ENCODE measurements at places on chromosomes 13 and 19. TPM values are rescaled to one million over a fixed set of nuclear protein-coding genes. Genes with fewer than 3 reads are reported as not detected.

GRCh38 chr19:30135797-30136196 lies 193.8 kb downstream of the URI1 start:
- DNase-seq = no peak

TUBA3C gene
- not detected for total RNA-seq

SLC8A2 gene
- 0.38 TPM for total RNA-seq

DNA sequence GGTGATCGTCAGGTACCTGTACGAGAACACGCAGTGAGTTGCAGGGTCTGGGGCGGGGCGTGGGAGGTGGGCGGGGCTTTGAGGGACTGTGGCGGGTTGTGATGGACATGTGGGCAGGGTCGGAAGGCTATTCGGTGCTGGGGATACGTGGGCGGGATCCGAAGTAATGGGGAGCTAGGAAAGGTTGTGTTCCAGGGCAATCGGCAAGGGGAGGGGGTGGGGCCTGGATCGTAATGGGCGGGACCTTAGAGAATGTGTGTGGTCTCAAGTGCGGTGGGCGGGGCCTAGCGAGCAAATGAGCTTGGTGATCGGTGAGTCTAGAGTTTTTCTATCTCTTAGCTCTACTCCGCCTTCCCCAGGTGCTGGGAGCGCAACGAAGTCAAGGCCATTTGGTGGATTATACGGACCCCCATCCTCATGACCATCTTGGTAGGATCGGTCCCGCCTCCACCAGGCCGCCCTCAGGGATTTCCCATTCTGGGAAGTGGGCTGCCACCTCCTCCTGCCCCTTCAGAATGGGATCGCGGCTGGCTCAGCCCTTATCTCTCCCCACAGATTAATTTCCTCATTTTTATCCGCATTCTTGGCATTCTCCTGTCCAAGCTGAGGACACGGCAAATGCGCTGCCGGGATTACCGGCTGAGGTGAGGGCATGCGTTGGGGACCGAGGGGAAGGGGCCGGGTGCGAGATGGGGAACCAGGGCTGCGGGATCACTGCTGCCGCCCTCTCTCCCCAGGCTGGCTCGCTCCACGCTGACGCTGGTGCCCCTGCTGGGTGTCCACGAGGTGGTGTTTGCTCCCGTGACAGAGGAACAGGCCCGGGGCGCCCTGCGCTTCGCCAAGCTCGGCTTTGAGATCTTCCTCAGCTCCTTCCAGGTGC lies 9.6 kb downstream of the GIPR start:
- DNase-seq = peak; percentile 59

DAPK3 gene
- 194 TPM for total RNA-seq

GRCh38 chr19:58558623-58559274 lies 338 bp upstream of the UBE2M start:
- DNase-seq = peak; percentile 99

DNA sequence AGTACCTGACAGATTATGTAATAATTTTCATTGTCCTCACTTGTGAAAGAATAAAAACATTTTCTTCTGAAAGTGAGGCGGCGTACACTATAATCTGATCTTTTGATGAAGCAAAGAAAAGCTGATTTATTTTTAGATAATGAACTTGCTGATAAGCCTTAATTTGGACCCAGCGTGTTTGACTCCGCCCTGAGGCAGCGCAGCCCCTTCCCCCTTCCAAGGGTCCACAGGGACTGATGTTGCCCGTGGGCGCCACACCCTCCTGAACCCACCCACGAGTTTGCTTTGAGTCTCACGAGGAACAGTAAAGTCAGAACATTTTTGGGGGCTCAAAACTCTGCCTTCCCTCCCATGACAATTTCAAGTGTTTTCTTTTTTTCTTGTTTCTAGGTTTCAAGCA lies 40.0 kb downstream of the TEX29 start:
- DNase-seq = no peak

DNA sequence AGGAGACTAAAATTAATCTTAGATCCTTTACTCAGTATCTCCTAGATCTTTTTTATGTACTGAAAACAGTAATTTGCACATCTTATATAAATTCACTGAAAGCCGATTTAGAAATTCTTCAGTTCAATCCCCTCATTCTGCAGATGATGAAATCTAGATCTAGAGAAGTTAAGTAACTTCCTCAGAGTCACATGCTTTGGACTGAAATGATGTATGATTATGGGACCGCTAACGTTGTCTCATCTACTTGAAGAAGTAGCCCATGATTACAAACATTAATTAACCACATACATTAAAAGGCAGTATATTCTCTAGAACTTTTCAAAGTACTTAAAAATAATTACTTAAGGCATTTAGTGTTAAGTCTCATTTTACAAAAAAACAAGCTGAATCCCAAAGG lies 37.8 kb downstream of the ELF1 start:
- no peak for DNase-seq

DNA sequence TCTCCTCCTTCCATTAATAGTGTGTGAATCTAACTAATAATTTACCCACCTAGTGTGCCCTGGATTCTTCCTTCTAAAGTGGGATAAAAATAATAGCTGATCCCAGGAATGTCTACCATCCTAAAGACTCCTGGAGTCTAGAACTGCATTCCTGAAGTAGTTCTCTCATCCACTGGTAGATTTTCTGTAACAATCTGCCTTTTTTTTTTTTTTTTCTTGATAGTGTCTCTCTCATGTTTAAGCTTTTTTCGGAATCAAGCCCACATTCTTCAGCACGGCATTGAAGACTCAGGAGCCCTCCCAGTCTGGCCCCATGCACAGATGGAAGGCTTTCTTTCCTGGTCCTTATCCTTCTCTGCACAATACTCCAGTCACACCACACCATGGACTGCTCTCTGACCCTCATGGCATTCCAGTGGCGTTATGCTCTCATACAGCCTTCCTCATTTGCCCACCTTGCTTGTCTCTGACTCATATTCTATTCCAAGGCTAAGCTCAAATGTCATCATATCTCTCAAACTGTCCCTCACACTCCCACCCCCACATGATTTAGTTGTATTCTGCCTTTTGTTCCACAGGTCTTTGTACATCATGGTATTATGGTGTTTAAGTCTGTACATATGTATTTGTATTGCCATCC lies 68.7 kb upstream of the FRY start:
- DNase-seq = peak; percentile 26

- DNase-seq = peak; percentile 8
These were observed 44.8 kb downstream of the PHF11 start for GRCh38 chr13:49540552-49540951.

DHPS gene
- total RNA-seq = 68.4 TPM

PSG4 gene
- 105 TPM for total RNA-seq

NDUFA11 gene
- 215 TPM for total RNA-seq

EFNA2 gene
- total RNA-seq = not detected

FAM216B gene
- total RNA-seq = not detected

GRCh38 chr13:110616103-110617101 lies 1.1 kb downstream of the NAXD start:
- peak; percentile 94 for DNase-seq

DNA sequence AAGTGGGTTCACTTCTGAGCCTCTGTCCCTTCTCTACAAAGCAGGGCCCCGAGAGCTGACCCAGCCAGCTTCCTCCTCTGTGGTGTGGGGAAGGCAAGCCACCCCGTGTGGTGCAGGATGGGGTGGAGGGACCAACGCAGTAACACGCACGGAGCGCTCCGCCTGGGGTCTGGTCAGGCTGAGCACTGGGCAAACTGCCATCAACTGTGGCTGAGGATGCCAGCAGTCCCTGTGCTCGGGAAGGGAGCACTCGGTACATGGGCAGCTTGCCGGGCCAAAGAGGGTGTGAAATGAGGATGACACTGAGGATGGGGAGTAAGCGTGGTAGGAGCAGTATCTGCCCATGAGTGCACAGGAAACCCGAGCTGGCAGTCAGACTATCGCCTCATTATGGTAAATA lies 7.6 kb upstream of the GMIP start:
- DNase-seq = no peak

- no peak for DNase-seq
These were observed 23.6 kb upstream of the NDFIP2 start for GRCh38 chr13:79457390-79457789.

DNA sequence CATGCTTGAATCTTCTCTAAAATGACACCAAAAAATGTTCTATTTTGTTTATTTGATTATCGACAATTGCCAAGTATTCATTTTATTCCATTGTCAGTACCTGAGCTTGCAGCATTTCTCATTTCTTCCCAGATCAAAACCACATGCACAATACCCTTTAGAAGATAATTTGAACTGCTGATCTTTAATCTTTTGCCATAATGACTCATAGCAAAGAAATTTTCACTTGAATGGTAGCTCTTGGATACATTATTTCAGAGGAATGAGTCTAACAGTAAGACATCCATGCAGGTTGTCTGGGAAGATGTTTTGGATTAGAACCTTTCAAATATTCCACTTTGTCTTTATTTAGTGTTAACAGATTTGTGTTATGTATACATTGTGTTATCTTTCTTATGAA lies 42.0 kb upstream of the RXFP2 start:
- DNase-seq = peak; percentile 29

GRCh38 chr13:45412274-45413049 lies 5.7 kb downstream of the SLC25A30 start:
- DNase-seq = no peak

VSTM1 gene
- total RNA-seq = not detected

MED25 gene
- 24.2 TPM for total RNA-seq

CEACAM20 gene
- total RNA-seq = not detected

PROZ gene
- total RNA-seq = not detected

ZNF175 gene
- total RNA-seq = 2.9 TPM

KLK14 gene
- not detected for total RNA-seq

GRCh38 chr19:49316284-49316683 lies 8.7 kb downstream of the SLC6A16 start:
- no peak for DNase-seq

- peak; percentile 69 for DNase-seq
These were observed 22.0 kb downstream of the ITGBL1 start for GRCh38 chr13:101474419-101474957.

SERPINE3 gene
- total RNA-seq = not detected

DNA sequence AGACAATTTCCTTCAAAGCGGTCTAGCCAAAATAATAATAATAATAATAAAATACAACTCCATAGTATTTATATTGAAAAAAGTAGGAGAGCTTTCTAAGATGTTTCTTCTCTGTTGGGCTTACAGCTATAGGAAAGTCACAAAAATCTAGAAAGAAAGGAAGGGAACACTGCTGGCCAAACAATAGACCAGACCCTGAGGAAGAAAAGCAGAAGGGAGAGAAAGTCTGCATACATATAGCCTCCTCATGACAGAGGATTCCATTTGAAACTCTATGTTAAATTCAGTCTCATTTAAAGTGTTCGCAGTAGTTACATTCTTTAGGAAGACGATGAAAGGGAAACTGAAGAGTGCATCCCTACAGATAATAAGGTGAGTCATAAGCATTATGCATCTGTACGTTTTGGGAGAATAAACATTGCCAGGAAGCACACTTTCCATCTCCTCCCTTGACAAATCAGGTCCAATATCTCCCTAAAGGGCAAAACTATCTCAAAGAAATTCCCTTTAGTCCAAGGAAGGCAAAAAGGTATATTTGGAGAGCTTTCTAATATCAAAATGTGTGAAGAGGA lies 86.5 kb downstream of the PCDH9 start:
- DNase-seq = no peak
